Fibroblast of the aortic adventitia (primary cell): ENCODE measurements at places on chromosomes 16 and 17. TPM values are rescaled to one million over a fixed set of nuclear protein-coding genes. Genes with fewer than 3 reads are reported as not detected.

YPEL3 gene
- 15.8 and 19.8 TPM in 2 replicates for total RNA-seq

HSD17B2 gene
- 0.09 TPM in 1 of 2 replicates, not detected in the other for total RNA-seq

SYNGR3 gene
- 0.98 and 1.4 TPM in 2 replicates for total RNA-seq

EVI2B gene
- 0.54 and 1.1 TPM in 2 replicates for total RNA-seq

DUS1L gene
- total RNA-seq = 33.8 and 62.3 TPM in 2 replicates

CD300A gene
- not detected in 2 replicates for total RNA-seq

NHLRC4 gene
- total RNA-seq = 2.0 and 2.5 TPM in 2 replicates

GP1BA gene
- not detected in 2 replicates for total RNA-seq

OR3A1 gene
- total RNA-seq = not detected in 2 replicates

ITGAL gene
- not detected in 2 replicates for total RNA-seq

CHAD gene
- not detected in 2 replicates for total RNA-seq

PDILT gene
- total RNA-seq = not detected in 2 replicates

CLCN7 gene
- total RNA-seq = 64.8 and 432 TPM in 2 replicates

AIPL1 gene
- total RNA-seq = 0.09 TPM in 1 of 2 replicates, not detected in the other

ACAP1 gene
- 0.72 TPM in 1 of 2 replicates, not detected in the other for total RNA-seq

C16orf92 gene
- total RNA-seq = not detected in 2 replicates

CYBA gene
- total RNA-seq = 41.5 and 98.0 TPM in 2 replicates

AATK gene
- 0.16 and 0.18 TPM in 2 replicates for total RNA-seq

FNDC8 gene
- not detected in 2 replicates for total RNA-seq

CACNG1 gene
- not detected in 2 replicates for total RNA-seq

GLYR1 gene
- 42.4 and 55.0 TPM in 2 replicates for total RNA-seq

ZFHX3 gene
- total RNA-seq = 4.8 and 8.1 TPM in 2 replicates

UMOD gene
- not detected in 2 replicates for total RNA-seq

HSD17B1 gene
- 0.99 and 4.7 TPM in 2 replicates for total RNA-seq

ZNF750 gene
- 0.16 TPM in 1 of 2 replicates, not detected in the other for total RNA-seq

C16orf96 gene
- under 0.01 TPM in 1 of 2 replicates, not detected in the other for total RNA-seq

MYOCD gene
- total RNA-seq = 0.16 and 0.18 TPM in 2 replicates

CLEC19A gene
- not detected in 2 replicates for total RNA-seq

EVPLL gene
- not detected in 2 replicates for total RNA-seq

MRPS7 gene
- total RNA-seq = 31.0 and 83.6 TPM in 2 replicates

C16orf74 gene
- total RNA-seq = 0.81 and 12.0 TPM in 2 replicates

NT5M gene
- total RNA-seq = 2.3 TPM in 1 of 2 replicates, not detected in the other

CBLN1 gene
- total RNA-seq = not detected in 2 replicates

MYH13 gene
- total RNA-seq = not detected in 2 replicates

IL17C gene
- not detected in 2 replicates for total RNA-seq

HOXB4 gene
- 3.8 and 7.0 TPM in 2 replicates for total RNA-seq

C16orf46 gene
- 0.54 and 0.90 TPM in 2 replicates for total RNA-seq

SERPINF2 gene
- 0.18 and 1.3 TPM in 2 replicates for total RNA-seq

HSD11B2 gene
- total RNA-seq = not detected in 2 replicates

CDRT15L2 gene
- total RNA-seq = not detected in 2 replicates

EPN3 gene
- not detected in 2 replicates for total RNA-seq
